ENCODE measurements at places on chromosomes 1 and 21. TPM values are rescaled to one million over a fixed set of nuclear protein-coding genes. Genes with fewer than 3 reads are reported as not detected.

DNA sequence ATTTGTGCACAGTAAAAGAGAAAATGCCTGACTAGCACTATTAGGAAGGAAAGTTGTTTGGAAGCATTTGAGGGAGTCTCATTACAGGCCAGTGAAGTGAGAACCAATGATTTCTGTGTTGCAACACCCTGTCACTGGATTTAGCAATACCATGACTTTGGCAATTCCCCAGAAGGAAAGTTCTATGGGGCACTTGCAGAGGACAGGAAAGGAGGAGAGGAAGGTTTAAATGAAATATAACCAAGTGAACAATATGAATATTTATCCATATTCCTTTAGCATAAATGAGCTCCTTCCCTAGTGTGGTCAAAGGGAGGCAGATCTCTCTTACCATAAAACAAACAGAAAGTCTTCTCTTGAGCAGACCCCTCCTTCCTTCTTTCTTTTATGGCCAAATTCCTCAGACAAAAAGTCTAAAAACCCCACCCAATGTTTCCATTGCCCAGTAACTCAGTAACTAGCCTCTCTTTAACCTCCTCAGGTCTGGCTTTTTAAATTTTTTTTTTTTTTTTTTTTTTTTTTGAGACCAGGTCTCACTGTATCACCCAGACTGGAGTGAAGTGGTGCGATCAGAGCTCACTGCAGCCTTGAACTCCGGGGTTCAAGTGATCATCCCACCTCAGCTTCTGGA lies 5.5 kb downstream of the TLR5 start:
- no peak for DNase-seq

- DNase-seq, result peak; percentile 54
Observed at GRCh38 chr1:161439280-161440232, 65.7 kb upstream of the FCGR2A start.

ITLN1 gene
- not detected for polyA plus RNA-seq

DNA sequence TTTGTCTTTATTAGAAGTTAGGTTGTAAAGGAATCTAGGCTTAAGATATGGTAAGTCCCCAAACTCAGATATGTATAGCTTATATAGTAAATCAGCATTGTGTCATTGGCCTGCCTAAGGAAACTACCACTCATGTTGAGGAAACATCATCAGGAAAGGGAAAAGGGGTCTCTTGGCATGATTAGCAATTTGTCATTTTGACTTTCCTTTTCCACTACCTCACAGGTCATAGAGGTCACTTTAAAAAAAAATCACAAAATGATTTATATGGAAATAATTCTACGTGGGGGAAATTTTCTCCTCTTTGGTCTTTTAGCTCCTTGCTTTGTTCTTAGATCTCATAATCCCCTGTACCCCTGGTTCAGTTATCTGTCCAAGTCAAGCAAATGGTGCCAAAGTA lies 213.5 kb downstream of the RPS6KC1 start:
- no peak for DNase-seq

DNA sequence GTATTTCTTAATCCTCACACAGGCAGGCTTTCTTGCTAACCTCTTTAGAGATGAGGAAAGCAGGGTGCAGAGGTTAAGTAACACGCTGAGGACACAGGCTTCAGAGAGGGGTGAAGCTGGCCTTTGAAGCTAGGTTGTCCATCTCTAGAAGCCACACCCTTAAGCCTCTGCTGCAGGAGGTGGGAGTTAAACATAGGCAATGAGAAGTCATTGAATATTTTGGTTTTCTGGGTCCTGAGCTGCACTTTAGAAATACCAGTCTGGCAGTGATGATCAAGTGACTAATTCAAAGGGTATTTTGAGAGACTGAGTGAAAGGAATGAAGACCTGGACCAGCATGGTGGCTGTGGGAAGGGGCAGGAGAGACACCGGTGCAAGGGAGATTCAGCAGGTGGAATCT lies 9.9 kb downstream of the KCNJ15 start:
- DNase-seq, result no peak

- no peak for DNase-seq
Observed at GRCh38 chr1:119653839-119654170, 5.7 kb upstream of the ZNF697 start.

DNA sequence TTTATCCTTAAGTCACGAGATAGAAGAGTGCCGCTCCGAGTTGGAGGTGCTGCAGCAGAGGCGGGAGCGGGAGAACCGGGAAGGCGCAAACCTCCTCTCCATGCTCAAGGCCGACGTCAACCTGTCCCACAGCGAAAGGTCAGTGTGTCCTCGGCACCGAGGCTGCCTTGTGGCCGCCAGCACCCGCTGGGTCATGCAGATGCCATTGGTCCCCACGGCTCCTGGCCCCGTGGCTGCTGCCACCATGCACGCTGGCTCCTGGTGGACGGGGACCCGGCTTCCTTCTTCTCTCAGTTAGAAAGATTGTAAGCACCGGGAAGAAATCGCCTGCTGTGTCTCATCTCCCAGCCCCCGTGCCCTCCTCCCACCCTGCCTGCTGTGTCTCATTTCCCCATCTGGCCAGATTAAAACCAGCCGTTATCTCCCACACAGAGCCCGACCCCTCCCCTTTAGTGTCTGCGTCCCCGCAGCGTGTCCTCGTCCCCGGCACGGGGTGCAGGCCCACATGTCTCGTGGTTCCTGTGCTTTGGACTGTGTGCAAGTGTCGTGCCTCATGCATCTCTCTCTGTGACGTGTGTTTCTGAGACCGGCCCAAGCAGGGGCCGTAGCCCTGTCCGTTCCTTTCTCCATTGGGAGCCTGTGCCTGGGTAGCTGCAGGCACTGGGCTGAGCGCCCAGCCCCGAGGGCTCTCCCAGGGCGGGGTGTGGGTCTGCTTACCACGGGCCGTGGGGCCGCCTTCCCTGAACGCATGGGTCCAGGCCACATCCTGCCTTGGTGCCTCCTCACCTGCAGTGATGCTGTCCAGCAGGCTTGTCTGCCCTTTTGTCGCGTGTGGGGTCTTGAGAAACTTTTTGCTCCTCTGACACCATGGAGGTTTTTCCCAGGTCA lies 62.1 kb downstream of the PCNT start:
- no peak for DNase-seq

- no peak for DNase-seq
Observed at GRCh38 chr1:107840725-107841124, 124.3 kb downstream of the VAV3 start.

OR2L8 gene
- not detected for polyA plus RNA-seq

TMEM81 gene
- polyA plus RNA-seq, result 2.0 TPM

TNFAIP8L2 gene
- not detected for polyA plus RNA-seq

GRCh38 chr1:150596976-150597375 lies 17.6 kb upstream of the MCL1 start:
- DNase-seq, result no peak

PTPRU gene
- polyA plus RNA-seq, result 5.9 TPM

DNA sequence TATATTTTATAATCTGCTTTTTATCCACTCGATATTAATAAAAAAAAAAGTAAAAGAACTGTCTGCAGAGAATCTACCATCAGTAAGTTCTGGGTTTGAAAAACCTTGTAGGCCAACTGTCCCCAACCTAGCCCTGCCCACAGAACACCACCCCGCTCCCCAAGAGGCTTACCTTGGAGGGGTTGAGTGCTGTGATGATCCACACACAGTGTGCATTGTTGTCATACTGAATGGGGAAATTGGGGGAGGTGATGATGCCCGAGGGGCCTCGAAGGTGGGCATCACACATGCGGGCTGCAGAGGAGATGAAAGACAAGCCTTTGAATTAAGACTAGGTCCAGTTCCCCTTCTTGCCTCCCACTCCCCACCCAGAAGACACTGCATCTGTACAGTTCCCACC lies 53.3 kb upstream of the HMGB4 start:
- no peak for DNase-seq

DNA sequence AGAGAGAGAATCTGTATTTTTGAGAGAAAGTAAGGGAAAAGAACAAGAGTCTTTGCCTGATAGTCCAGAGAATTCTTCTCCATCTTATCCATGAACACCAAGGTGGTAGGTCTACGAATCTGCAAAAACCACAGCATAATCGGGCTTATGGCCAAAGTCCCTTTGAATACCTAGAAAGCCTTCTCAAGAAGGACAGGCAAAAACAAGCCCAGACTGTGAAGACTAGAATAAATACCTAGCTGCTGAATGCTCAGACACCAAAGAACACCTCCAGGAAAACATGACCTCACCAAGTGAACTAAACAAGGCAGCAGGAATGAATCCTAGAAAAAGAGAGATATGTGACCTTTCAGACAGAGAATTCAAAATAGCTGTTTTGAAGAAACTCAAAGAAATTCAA lies 79.2 kb downstream of the HFM1 start:
- DNase-seq, result no peak

DNA sequence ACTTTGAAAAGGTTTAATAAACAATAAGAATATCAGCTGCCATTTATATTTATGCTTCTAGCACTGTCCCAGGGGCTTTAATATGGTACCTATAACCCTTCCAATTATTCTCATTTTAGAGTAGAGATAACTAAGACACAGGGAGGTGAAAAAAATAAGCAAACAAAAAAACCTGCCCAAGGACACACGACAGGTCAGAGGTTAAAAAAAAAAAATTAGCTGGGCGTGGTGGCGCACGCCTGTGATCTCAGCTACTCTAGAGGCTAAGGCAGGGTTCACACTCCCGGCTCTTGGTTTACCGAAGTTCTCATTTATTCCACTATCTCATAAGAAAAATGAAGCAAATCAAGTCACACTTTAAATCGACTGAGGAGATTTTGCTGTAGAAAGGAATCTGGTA lies 34.7 kb upstream of the CNN3 start:
- no peak for DNase-seq

DNA sequence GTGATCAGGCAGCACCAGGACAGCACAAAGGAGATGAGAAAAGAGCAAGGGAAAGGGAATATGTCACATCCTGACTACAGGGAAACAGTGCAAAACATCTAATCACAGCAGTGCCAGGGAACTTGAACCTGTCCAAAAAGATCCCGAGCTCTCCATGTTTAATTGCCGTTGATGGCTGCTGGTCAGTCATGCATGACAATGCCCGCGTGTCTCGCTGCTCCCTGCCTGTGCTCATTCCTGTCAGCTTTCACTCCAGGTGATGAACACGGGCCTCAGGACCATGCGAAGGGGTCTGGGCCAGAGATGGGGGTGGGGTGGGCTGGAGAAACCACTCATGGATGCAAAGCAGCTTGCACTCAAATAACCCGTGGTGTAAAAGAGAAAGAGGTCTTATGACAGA lies 287.0 kb downstream of the GPATCH2 start:
- no peak for DNase-seq

RHCE gene
- not detected for polyA plus RNA-seq

PPIAL4G gene
- not detected for polyA plus RNA-seq

DNA sequence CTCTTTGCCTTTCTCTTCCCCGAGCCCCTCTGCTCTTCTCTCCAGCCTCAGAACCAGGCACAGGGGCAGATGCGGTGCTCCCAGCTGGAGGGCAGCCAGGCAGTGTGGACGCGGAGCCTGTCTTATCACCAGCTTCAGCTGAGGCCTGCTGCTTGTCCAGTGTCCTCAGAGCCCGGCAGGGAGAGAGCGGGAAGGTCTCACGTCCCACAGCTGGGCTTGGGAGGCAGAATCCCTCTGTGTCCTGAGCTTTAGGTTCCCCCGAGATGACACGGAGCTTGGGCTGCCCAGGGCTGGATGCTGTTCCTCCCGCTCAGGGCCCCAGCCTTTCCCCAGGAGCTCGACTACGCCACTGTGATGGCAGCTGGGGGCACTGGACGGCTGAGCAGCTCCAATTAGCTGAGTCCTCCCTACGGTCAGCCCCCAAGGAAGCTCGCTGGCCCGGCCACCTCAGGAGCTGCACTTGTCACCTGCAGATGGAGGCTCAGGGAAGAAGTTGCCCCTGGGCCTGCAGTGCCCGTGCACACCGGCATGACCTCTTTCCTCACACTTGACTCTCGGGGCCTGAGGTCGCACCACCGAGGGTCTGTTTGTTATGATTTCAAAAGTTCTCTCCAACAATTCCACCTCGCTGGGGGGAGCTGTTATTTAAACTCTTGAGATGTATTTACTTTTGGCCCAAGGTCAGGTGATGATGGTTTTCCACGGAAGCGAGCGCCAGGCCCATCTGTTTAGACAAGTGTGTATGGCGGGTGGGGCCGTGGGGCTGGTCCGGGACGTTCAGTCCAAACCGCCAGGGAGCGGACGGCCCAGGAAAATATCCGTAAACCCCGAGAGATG lies 127.3 kb downstream of the SIK1 start:
- no peak for DNase-seq

CXADR gene
- 6.4 TPM for polyA plus RNA-seq

GRCh38 chr1:248852481-248853405 lies 6.1 kb downstream of the ZNF692 start:
- DNase-seq, result no peak

GRCh38 chr1:201888282-201889089 lies at the start of gene SHISA4:
Gene SHISA4, plus strand, starts transcription at chr1:201888898. Its CDS starts 97 bp downstream, at chr1:201888995.
- DNase-seq, result peak; percentile 86

DRAXIN gene
- polyA plus RNA-seq, result 0.03 TPM

PTGS2 gene
- 6.9 TPM for polyA plus RNA-seq

DNA sequence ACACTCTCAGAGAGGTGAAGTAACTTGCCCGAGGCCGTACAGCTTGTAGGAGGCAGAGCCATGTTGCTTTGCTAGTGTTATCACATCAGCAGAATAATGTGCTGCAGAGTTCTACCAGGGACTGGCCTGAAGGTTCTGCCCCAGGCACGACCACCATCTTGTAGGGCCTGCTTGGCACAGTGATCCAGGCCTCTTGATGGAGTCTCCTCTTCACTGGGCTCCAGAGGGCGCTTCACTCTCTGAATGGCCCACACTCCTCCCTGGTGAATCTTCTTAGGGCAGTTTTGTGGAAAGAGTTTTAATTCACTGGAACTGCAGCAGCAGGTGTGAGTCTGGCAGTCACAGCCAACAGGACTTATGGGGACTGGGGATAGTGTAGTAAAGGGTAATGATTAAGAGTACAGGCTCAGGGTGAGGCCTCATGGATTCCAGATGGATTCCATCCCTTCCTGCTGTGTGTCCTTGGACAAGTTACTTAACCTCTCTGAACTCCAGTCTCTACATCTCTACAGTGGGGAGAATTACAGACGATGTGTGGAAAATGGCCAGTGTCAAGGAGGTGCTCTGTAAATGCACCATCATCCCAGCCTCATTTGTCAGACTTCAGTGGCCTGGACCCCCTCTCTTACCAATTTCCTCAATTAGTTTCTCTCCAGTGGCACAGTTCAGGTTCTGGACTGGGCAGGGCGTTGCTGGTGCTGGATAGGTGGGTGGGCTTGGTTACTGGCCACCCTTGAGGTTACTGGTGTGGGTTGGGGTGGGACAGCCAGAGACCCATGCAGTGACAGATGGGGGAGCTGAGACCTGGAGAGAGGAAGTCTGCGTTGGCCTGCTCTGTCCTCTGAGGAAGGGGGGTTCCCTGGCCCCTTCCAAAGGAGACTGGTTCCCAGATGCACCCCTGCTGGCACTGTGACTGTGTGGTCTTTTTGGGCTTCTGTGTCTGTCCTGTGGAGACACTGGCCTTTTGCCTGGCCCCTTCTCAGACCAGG lies 45.9 kb upstream of the CSF3R start:
- peak; percentile 16 for DNase-seq

KIF14 gene
- polyA plus RNA-seq, result 12.3 TPM

SLAMF6 gene
- not detected for polyA plus RNA-seq

HES2 gene
- polyA plus RNA-seq, result 1.3 TPM

LCA5L gene
- 0.99 TPM for polyA plus RNA-seq

HRNR gene
- not detected for polyA plus RNA-seq
